Prostate gland (tissue), 2 donors: ENCODE measurements at places on chromosomes 7 and 10.

DNA sequence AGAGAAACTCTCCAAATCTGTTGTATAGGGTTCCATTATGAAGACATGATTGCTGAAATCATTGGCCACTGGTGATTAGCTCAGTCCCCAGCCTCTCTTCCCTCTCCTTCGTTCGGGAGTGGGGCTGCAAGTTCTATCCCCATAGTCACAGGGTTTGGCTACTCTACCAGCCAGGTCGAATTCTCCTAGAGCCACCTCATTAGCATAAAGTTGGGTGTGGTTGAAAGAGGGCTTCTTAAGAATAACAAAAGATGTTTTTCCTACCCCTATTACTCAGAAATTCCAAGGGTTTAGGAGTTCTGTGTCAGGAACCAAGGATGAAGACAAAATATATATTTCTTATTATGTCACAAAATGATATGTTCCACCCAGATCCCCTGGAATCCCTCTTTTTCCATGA lies 166.2 kb upstream of the YAE1 start:
- no peak for DNase-seq

DNA sequence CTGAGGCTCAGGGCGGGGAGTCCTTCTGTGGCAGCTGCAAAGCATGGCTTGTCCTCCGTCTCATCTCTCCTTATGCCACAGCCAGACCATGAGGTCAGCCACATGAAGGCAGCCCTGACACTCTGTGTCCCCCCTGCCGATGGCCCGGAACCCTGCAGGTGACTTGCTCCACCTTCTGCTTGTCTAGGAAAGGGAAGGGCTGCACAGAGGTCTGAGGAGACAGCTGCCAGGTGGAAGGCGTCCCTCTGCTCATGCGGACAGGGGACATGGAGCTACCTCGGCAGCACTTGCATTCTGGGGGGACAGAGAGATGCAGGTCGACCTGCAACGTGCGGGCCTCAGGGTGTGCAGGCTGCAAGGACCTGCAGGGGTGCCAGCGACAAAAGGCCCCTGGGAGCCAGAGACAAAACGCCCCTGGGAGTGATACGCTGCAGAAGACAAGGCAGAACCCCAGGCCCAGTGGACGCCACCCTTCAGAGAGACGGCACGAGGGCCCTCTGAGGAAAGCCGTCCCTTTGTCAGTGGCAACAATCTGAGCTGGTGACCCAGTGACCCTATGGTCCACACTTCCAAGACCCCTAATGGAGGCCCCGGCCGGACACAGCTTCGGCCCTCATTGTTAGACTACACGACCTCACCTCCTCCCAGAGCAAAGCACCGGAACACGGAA lies 205.2 kb upstream of the PPP2R2D start:
- no peak for DNase-seq

DNA sequence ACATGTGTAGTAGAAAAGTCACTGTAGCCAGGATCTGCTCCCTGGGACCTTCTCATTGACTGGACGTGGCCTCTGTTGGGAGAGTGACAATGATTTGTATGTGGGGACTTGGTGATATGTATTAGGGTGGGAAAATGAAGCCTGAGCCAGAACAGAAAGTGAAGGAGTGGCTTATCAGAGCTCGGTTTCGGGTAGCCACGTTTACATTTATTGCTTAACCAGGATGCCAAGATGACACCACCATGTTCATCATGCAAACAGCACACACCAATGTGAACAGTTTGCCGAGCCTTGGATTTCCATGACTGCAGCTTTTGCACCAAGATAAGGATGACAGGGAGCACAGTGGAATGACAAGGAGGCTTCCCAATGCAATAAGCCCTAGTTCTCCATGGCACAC lies 112.8 kb upstream of the STK17A start:
- no peak for DNase-seq

GRCh38 chr10:58971796-58972491 lies 204.5 kb upstream of the PHYHIPL start:
- DNase-seq, result no peak
